Sigmoid colon (tissue), 7 donors: ENCODE measurements at places on chromosomes 7 and 10. TPM values are rescaled to one million over a fixed set of nuclear protein-coding genes. Genes with fewer than 3 reads are reported as not detected.

Gene UPK3BL2
- total RNA-seq: 3.2 TPM

- H3K4me3 ChIP-seq: no peak overlapping the region
- H3K27ac ChIP-seq: peak overlapping the region; percentile 38
- H3K36me3 ChIP-seq: no peaks in the 10 kb centered on the region
- no peak for DNase-seq
- H3K4me1 ChIP-seq: peaks cover 16% of the 10 kb centered on the region
- no peaks in the 10 kb centered on the region for H3K27me3 ChIP-seq
These were observed 868.4 kb downstream of the KCNMA1 start for GRCh38 chr10:76769161-76769560.

DNA sequence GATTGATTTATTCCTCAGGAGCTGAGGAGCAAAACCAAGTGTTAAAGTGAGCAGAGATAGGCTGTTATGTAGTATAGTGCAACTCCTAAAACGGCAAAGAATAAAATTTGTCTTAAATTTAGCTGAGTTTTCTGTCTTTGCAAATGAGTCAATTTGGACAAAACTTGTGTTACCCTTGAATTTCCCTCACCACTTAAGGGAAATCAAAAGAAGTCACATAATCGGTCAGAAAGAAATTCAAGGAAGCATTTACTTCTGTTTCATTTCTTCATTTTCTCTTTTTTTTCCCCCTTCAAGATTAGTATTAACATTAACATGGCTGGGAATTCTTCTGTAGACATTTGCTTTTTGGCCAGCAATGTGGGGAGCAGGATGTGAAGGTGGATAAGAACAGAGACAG lies 13.9 kb downstream of the LSMEM1 start:
- no peaks in the 10 kb centered on the region for H3K4me1 ChIP-seq
- peak overlapping the region; percentile 53 for H3K27ac ChIP-seq
- H3K36me3 ChIP-seq: no peaks in the 10 kb centered on the region
- no peak for DNase-seq

DNA sequence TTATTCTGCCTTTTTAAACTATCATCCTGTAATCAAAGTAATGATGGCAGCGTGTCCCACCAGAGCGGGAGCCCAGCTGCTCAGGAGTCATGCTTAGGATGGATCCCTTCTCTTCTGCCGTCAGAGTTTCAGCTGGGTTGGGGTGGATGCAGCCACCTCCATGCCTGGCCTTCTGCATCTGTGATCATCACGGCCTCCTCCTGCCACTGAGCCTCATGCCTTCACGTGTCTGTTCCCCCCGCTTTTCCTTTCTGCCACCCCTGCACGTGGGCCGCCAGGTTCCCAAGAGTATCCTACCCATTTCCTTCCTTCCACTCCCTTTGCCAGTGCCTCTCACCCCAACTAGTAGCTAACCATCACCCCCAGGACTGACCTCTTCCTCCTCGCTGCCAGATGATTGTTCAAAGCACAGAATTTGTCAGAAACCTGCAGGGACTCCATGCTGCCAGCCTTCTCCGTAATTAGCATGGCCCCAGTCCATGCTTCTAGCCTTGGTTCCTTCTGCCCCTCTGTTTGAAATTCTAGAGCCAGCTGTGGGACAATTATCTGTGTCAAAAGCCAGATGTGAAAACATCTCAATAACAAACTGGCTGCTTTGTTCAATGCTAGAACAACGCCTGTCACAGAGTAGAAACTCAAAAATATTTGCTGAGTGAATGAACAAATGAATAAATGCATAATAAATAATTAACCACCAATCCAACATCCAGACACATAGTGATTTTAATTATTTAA lies 151.7 kb downstream of the EGFR start:
- DNase-seq: no peak
- no peak overlapping the region for H3K4me3 ChIP-seq
- no peaks in the 10 kb centered on the region for H3K4me1 ChIP-seq
- H3K36me3 ChIP-seq: peaks cover 37% of the 10 kb centered on the region
- H3K27me3 ChIP-seq: no peaks in the 10 kb centered on the region

DNA sequence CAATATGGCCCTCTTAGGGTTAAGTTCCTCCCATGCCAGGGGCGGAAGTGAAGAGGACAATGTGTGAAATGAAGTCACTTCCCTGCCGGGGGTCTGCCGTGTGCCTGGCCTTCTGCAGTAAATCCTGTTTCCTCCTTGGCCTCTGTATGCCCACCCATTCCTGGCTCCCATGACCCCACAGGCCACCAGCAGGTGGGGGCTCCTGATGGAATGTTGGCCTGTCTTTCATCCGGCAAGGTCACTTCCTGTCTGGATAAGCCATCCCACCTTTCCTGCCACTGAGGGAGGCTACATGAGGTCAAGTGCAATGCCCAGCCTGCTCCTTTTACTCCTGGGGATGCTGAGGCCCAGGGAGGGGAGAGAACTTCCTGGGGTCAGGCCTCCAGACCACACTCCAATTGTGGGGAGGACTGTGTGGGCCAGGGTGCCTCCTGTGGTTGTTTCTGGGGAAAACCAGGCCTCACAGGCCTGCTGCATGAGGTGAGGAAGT lies 22.3 kb downstream of the PALD1 start:
- peak; percentile 70 for DNase-seq
- no peak overlapping the region for H3K27ac ChIP-seq
- H3K4me1 ChIP-seq: no peaks in the 10 kb centered on the region
- no peaks in the 10 kb centered on the region for H3K36me3 ChIP-seq
- no peaks in the 10 kb centered on the region for H3K27me3 ChIP-seq
- H3K4me3 ChIP-seq: no peak overlapping the region

DNA sequence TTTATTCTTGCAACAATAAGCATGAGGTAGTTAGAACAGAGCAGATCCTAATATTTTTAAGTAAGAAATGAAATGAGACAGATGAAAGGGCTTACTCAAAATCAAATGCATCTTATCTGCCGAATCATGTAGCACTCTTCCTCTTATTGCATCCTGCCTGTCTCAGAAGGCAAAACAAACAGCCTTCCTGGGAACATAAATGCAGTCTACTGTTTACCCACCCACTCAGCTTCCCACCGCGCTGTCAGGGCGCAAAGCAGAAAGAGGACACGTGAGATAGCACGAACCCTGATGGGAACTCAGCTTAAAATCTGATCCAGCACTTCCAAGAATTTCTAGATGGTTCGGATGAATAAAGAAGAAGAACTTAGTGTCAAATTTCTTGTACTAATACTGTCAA lies 114.4 kb upstream of the CDK1 start:
- no peaks in the 10 kb centered on the region for H3K36me3 ChIP-seq
- no peaks in the 10 kb centered on the region for H3K4me1 ChIP-seq
- DNase-seq: no peak
- H3K27ac ChIP-seq: no peak overlapping the region
- H3K27me3 ChIP-seq: no peaks in the 10 kb centered on the region

- no peaks in the 10 kb centered on the region for H3K36me3 ChIP-seq
- no peaks in the 10 kb centered on the region for H3K4me1 ChIP-seq
- no peaks in the 10 kb centered on the region for H3K27me3 ChIP-seq
These were observed 57.2 kb downstream of the MGAM2 start for GRCh38 chr7:142168746-142169145.

DNA sequence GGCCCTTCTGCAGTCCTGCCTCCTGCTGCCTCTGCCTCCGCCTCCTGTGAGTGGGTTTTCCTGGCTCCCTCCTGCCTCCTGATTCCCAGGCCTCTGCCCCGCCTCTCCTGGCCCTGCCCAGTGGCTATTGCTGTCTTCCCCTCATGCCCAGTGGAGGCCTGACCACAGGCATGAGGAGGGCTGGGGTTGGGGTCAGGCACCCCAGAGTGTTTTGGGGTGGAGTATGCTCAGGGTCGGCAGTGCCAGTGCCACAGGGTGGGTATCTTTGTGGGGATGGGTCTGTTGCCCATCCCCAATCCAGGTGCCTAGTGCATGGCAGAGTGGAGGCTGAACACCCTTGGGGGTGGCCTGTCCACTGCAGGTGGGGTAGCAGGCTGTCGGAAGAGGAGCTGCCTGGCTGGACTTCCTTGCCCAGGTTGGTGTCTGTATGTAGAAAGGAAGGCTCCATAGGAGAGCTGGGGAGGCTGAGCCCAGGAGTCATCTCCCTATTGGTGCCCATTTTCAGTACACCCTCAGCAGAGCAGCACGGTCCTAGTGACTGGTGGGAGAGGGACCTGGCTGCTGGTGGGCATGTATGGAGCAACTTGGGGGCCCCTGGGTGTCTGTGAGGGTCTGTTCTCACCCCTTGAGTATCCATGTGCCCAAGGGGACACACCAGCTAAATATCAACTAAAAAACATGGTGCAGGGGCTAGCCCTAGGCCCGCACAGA lies 62.2 kb downstream of the ARHGAP22 start:
- H3K27me3 ChIP-seq: no peaks in the 10 kb centered on the region
- H3K4me3 ChIP-seq: no peak overlapping the region
- DNase-seq: peak; percentile 44
- no peak overlapping the region for H3K27ac ChIP-seq
- no peaks in the 10 kb centered on the region for H3K36me3 ChIP-seq
- no peaks in the 10 kb centered on the region for H3K4me1 ChIP-seq

Gene CCAR1
- 37.6 TPM for total RNA-seq

Gene ACTL6B
- not detected for total RNA-seq

Gene GATA3
- not detected for total RNA-seq

DNA sequence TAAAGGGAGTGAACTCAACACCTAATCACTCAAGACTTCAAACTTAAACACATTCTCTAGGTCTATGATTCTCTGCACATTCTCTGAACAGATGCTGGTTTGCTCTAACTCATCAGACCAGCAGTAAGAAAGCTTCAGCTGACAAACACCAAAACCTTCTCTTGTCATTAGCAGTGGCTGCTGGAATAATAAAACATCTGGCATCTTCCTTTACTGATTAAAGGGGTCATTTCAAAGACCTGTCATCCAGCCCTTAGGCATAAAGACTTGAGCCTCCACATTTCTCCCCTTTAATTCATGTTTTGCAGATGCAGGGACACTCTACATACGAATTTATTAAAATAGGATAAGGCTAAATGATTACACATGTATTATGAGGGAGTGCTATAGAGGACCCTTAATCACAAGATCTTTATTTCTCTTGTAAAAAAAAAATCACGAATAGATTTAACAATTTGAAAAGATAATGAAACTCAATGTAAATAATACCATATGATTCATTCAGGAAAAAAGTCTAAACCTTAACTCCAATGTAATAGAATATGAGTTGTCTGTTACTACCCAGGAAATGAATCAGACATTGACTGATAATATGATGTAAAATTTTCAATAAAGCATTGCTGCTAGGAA lies 152.4 kb upstream of the GNAI1 start:
- H3K4me1 ChIP-seq: no peaks in the 10 kb centered on the region
- H3K27me3 ChIP-seq: no peaks in the 10 kb centered on the region
- no peak for DNase-seq
- H3K27ac ChIP-seq: no peak overlapping the region
- H3K4me3 ChIP-seq: no peak overlapping the region
